NCI-H1417 treated with DMSO at 0.1 percent for 48 hours (cell line): ENCODE measurements at places on chromosomes 5 and 9.
A peak's percentile ranks its signal among the peaks of the same experiment; 100 is the strongest.

DNA sequence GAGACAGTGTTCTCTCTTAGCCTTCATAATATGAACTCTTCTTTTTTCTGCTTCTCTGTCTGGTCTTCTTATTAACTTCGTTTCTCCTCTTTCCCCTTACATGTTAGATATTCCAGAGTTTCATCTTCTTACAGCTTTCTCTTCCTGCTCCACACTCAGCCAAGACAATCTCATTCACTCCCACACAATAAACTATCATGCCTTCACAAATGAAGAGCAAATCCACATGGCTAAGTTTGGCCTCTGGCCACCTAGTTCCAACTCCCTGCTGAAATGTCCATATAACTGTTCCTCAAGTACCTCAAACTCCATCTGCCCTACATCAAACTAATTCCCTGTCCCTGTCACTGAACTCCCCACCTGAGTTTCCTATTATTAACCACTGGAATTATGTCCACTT, 18.4 kb downstream of the IL33 start:
- no peak for DNase-seq

GRCh38 chr5:108747774-108748400, at the start of gene FER:
TSS of gene FER (plus strand) at chr5:108747897. CDS start at chr5:108798183, 50,286 bp downstream.
- DNase-seq: peak; percentile 0

- no peak for DNase-seq
Observed at GRCh38 chr9:35763803-35764202, 9.7 kb upstream of the MSMP start.

DNA sequence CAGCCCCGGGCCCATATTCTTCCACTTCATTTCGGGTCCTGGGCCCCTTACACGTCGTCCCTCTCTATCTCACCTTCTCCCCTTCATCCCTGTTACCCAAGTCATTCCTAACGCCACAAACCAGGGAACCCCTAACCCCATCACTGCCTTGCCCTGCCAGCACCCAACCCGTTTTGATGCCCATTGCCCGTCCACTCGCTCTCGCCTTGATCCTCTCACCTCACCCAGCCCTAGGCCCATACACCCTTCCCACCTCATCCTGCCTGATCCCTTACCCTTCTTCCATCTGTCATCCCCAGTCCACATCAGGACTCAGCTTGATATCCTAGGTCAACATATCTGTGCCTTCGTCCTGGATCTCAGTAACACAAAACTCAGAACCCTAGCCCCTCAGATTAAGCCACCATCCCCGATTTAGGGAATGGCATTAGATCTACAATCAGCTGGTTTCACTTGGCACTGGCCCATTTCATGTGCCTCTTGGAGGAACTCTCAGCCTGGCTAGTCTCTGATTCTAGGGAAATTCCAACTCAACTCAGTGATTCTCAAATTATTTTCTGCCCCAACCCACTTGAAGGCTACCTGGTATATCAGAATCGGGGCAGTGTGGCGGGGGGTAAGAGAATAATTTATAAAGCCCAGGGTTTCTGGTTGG, 489 bp downstream of the CHMP5 start:
- DNase-seq: no peak

GRCh38 chr9:34035656-34036055, 13.0 kb downstream of the UBAP2 start:
- DNase-seq: no peak

DNA sequence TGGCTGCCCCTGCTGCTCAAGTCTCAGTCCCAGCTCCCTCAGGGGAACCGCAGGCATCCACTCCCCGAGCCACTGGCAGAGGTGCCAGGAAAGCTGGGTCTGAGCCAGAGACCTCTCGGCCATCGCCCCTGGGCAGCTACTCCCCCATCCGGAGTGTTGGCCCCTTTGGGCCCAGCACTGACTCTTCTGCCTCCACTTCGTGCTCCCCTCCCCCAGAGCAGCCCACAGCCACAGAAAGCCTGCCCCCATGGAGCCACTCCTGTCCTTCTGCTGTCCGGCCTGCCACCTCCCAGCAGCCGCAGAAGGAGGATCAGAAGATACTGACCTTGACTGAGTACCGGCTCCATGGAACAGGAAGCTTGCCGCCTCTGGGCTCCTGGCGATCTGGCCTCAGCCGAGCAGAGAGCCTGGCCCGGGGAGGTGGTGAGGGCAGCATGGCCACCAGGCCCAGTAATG, 49.8 kb upstream of the TESK1 start:
- DNase-seq: no peak

DNA sequence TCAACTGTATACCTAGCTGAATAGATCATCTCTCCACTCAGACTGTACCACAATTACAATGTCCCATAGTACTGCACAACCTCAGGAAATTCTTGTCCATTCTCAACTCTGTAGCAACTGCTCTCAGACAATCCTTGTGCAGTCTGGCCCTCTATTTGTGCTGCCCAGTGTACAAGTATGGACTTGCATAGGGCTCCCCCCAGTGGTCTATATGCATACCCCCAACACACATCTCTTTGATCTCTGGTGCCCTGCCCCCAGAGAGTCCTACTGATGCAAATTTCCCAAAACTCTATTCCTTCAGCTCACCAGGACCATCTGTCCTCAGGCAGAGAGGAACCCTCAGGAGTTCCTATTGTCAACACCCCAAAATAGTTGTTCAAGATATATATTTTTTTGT, 205.3 kb downstream of the SLCO4C1 start:
- no peak for DNase-seq
